Activated CD4-positive, CD25-positive, alpha-beta regulatory T cell (primary cell): ENCODE measurements at places on chromosomes 3 and 15.

DNA sequence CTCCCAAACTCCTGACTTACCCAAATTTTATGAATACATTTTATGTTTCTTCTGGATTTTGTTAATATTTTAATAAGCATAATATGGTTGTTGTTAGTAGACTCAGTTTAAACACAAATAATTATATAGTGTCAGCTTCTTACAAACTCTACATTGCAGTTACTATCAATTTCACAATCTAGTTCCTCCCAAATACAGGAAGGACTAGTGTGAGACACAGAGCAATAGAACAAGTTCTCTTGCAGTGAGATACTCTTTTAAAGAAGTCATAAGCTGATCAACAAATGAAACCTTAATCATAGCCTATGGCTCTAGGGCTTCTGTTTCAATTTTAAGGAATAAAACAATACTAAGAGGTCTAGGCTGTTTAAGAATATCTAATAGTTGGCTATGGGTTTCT, 86.1 kb downstream of the SAMMSON start:
- DNase-seq, result no peak

GRCh38 chr3:53416530-53416929, 69.2 kb upstream of the DCP1A start:
- DNase-seq, result no peak

DNA sequence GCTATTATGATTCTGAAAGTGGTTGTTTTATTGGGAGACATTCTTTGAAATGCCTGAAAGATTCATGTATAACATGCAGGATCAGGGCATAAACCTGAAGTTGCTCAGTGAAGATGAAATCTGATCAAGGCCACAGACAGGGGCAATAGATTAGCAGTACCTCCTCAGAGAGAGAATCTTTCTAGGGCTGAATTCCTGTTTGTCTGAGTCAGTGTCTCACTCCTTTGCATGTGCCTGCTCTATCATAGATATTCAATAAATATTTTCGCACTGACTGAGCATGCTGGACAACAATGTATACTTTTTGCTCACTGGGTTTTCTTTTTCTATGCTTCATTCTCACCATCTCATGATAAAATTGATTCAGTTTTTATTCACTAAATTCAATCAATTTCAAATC, 49.8 kb upstream of the PFN2 start:
- DNase-seq, result no peak

DNA sequence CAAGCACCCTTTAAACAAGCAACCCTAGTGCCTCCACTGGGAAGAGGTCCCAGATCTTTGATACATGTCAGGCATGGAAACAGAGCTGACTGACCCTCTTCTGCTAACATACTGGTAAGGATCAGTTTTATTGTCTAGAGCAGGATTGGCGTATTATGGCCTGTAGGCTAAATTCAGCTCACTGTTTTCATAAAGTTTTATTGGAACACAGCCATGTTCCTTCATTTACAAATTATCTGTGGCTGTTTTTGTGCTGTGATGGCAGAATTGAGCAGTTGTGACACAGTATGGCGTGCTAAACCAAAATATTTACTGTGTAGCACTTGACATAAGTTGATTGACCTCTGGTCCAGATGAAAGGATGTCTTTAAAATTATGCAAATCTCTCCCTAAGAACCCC, 45.0 kb downstream of the WDR76 start:
- DNase-seq, result no peak

GRCh38 chr15:82805994-82806406, at the start of gene FSD2:
Gene FSD2, minus strand, starts transcription at chr15:82806069. Its CDS starts 18,679 bp downstream, at chr15:82787390.
- no peak for DNase-seq

DNA sequence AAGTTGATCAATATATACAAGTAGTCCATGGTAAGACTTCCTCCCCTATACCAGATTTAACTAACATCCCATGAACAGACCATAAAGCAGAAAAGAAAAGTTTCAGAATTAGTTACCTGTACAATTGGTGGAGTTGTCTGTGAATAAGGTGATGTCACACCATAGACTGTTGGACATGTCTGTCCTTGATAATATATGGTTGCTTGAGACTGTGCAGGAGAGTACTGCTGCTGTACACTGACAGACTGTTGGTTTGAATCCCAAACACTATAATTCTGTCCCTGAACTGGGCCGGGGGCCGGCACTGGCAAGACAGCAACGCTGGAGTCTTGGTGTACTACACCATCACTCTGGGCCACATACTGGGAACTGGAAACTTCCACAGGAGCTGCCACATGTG, 77.2 kb downstream of the NBEAL2 start:
- no peak for DNase-seq

GRCh38 chr15:82398785-82399184, 30.8 kb upstream of the GOLGA6L9 start:
- no peak for DNase-seq

DNA sequence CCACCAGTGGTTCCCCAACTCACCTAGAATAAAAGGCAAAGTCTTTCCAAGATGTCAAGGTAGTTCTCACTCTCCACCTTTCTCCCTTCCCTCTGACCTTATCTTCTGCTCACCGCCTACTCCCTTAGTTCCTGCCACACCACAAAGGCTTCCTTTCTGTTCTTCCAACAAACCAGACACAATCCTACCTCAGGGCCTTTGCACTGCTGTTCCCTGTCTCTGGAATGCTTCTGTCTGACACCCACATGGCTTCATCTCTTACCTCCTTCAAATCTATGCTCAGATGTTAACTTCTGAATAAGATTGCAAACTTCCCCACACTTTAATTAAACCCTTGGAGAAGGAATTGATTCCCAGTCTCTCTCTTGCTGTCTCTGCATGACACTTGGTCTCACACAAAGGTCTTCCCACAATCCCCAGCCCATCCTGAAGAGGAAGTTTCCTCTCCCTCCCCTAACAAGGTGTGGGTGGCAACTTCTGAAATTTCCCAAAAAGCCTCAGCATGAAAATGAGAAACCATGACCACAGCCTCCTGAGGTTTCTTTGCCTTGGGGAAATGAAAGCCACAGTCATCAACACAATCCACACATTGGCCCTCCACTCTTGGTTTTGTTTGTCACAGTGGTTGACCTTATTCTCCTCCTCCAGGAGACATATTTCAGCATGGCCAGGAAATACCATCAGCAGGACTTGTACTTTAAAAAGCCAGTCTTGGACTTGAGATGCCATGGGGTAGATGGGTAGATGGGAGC, 3.0 kb upstream of the RYK start:
- DNase-seq, result no peak

GRCh38 chr3:120143676-120144075, 49.4 kb upstream of the GSK3B start:
- DNase-seq, result no peak

GRCh38 chr15:63560741-63561448, 36.3 kb upstream of the FBXL22 start:
- DNase-seq, result no peak

- DNase-seq, result no peak
These were observed 235.6 kb downstream of the CLSTN2 start for GRCh38 chr3:140170612-140171011.

GRCh38 chr3:136152176-136152843, 43.8 kb downstream of the MSL2 start:
- DNase-seq, result no peak

- DNase-seq, result no peak
These were observed 54.5 kb upstream of the ABHD10 start for GRCh38 chr3:111924283-111924682.

DNA sequence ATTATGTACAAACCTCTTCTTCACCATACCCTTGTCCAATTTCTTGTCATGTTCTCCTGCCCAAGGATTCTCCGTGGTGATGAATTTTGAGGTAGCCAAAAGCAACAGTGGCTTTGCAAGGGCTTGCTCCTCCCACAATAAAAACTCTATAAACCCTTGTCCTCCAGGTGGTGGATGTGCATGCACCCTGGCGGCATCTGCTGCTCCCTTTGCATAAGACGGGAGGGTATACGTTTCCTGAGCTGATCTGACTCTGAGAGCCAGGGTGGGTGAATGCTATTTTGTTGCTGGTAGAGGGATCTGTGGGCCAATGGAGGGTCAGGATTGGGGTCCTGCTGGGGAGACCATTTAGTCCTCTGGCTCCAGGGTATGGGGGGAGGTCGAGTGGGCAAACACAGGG, 5.4 kb downstream of the DNAH1 start:
- DNase-seq, result no peak

DNA sequence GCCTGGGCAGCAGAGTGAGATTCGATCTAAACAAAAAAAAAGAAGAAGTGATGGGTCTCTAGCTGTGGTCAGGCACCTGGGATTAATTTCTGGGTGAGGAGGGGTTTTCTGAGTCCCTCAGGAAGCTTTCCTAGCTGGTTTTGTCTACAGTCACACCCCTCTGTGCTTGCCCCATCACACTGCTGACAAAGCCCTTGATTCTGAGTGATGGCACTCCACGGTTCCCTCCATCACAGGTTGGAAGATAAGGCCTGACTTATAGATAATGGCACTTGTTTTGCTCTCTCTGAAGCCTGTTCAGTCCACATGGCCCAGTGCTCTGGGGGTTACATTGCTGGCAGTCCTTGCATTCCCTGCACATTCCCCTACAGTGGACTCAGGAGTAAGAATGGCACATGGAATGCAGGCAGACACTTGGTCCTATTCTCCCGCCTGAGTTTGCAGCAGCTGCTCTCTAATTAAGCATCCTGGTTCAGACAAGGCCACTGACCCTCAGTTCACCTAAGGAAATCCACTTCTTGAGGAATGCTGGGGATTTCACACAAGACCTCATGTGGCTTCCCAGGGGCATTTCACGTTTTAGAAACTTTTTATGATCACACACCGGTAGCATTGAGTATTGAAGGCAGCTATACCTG, 81.0 kb upstream of the NMNAT3 start:
- DNase-seq, result no peak

DNA sequence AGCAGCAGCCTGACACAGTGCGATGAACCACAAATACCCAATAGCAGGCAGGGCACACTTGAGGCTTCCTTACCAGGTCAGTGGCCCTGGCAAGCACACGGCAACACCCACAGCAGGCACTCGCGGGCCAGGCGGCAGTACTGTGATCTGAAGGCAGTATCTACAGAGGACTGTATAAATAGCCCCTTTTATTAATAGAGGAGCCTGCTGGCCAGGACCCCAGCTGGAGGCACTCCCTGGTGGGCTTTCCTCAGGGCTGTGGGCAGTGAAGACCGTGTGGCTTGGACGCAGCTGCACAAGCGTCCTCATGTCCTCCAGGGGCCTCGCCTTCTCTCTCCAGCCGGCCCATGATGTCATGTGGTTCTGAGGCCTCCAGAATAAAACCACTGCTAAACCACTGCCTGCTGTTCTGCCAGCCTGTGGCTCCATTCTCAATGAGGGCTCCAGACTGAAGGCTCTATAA, 44.1 kb downstream of the LRIG1 start:
- DNase-seq, result no peak

DNA sequence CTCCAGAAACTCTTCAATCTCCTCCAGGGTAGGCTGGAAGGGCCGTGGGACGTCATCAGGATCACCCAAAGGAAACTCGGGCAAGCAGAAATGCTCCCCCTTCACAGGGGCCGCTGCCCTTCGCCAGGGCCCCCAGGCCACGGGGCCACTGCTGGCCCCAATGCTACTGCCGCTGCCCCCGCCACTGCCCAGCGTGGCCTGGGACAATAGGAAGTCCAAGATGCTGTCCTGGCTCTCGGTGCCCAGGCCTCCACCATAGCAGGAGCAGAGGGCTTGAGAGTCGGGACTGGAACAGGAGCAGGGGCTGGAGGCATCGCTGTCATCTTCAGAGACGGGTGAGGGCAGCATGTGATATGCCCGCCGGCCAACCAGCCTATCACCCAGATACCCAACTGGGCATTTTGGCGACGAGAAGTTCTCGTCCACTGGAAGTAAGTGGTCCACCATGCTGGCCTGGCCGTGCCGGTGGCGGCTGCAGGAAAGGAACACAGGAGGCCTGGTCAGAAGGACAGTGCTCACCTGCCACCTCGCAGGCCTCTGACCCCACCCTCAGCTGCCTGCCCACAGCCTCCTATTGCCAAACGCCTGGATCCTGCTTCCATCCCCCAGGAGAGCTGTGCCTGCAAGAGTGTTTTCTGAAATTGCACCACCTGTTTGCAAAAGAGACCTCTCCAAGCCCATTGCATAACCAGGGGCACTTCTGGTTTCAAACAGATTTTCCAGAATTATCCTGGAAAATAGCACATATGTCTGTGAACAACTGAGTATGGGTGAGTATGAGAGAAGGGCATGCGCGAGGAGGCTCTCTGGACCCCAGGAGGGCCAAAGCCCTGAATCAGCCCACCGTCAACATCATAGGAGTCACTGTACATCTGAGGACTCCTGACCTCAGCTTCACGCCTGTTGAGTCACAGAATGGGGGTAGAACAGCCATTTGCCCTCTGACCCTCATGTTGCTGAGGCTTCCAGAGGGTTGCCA, 4.4 kb downstream of the KLF15 start:
- DNase-seq, result no peak

DNA sequence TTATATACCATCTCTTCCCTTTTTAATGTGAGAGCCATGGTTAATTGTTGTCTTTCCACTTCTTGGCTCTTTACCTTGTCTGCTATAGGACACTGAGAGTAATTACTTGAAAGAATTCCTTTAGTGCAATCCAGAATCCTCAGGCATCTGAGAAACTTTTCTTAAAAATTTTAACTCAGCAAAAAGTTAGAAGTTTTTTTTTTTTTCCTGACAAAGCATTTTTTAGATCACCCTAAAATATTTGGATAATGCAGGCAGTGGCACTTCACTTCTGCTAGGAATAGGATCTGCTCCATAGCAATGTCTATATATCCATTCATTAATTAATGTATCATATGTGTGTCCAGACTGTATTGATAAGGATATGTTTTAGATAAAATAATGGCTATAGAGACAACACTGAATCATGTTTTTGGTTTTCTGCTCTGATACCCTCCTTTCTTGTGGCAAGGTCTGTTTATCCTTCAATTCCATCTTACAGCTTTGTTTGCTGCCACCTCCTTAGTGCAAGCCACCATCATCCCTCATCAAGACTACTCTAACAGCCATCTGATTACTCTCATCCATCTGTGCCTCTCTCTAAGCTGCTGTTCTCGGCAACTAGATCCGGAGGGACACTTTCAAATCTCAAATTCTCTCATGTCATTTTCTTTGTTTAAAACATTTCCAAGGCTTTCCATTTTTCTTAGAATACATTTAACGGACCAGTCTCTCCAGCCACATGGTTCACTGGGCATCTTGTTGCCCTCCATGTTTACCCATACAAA, 563.5 kb downstream of the EDEM1 start:
- no peak for DNase-seq

- no peak for DNase-seq
These were observed 124.2 kb upstream of the LMOD3 start for GRCh38 chr3:69246612-69247011.

DNA sequence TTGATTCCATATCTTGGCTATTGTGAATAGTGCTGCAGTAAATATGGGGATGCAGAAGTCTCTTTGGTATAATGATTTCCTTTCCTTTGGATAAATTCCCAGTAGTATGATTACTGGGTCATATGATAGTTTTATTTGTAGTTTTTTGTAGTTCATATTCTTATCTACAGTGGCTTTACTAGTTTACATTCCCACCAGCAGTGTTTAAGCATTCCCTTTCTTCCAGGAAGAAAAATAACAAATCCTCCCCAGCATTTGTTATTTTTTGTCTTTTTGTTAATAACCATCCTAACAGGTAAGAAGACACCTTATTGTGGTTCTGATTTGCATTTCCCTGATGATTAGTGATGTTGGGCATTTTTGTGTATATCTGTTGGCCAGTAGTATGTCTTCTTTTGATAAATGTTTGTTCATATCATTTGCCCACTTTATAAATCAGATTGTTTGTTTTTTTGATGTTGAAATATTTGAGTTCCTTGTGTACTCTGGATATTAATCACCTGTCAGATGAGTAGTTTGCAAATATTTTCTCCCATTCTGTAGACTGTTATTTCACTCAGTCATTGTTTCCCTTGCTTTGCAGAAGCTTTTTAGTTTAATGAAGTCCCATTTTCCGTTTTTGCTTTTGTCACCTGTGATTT, 163.3 kb upstream of the THRB start:
- DNase-seq, result no peak

GRCh38 chr3:179981646-179982045, 55.1 kb downstream of the PEX5L start:
- DNase-seq, result no peak
